ENCODE measurements at places on chromosomes 3 and 15.

- DNase-seq = no peak
Observed at GRCh38 chr15:65336493-65337435, 32.3 kb downstream of the RNU5B-1 start.

DNA sequence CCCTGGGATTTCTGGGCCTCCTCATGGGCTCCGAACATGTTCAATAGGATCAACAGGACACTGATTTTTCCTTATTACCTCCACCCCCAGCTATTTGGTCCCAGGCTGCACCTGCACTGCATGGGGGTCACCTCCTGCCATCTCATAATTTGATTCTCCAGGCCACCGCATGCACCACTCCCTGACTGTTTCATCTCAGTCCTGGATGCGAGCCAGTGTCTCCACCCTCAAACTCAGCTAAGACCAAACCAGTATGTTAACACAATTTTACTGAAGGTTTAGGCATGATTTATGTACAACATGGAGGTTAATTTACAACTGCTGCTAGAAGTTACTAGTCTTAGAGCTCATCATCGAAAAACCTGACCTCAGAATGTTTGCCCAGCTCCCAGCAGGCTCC, 249.5 kb downstream of the UACA start:
- no peak for DNase-seq

GRCh38 chr3:13549623-13550422, 898 bp downstream of the FBLN2 start:
- no peak for DNase-seq

- DNase-seq = no peak
Observed at GRCh38 chr3:149152420-149152819, 23.0 kb downstream of the HPS3 start.

GRCh38 chr3:47794544-47794943, 8.4 kb upstream of the DHX30 start:
- no peak for DNase-seq

- DNase-seq = no peak
Observed at GRCh38 chr3:27696906-27697305, 25.2 kb downstream of the EOMES start.
